ENCODE measurements at places on chromosomes 7 and 10. TPM values are rescaled to one million over a fixed set of nuclear protein-coding genes. Genes with fewer than 3 reads are reported as not detected.

- no peak overlapping the region for H3K4me3 ChIP-seq
- no peaks in the 10 kb centered on the region for H3K36me3 ChIP-seq
- no peak overlapping the region for H3K27ac ChIP-seq
- no peaks in the 10 kb centered on the region for H3K4me1 ChIP-seq
These were observed 23.9 kb upstream of the CALD1 start for GRCh38 chr7:134755422-134756022.

DNA sequence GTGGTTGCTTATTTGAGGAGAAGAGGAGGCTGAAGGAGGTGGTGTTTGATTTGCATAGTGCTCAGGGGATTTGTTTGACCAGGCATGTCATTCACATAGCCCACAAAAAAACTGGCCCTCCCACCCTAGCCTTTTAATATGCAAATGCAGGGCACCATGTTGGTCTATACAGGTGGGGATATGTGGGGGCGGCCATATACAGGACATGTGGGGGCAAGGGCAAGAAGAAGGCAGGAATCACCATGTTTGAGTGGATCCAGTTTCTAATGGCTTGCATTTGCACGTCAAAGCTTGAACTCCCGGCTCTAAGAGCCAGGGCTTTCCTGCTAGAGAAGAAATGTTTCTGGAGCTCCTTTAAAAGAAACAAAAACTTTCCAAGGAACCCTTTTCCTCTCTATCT is 541.0 kb downstream of the ZWINT start:
- no peak for DNase-seq
- no peaks in the 10 kb centered on the region for H3K36me3 ChIP-seq
- H3K4me1 ChIP-seq, result no peaks in the 10 kb centered on the region
- no peaks in the 10 kb centered on the region for H3K27me3 ChIP-seq

DNA sequence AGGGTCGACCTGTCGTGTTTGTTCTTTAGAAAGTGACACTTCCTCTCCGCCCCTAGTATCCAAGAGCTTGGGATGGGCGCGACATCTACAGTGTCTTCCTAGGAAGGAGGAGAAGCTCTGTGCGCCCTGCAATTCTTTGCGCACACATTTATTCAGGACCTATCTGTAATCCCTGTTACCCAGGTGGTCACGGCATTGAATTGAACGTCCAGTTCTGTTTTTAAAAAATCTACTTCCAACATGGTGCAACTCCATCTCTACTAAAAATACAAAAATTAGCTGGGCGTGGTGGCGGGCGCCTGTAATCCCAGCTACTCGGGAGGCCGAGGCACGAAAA is 606 bp upstream of the LAMB1 start:
- no peak for DNase-seq
- H3K27me3 ChIP-seq, result no peaks in the 10 kb centered on the region
- no peaks in the 10 kb centered on the region for H3K36me3 ChIP-seq
- H3K4me1 ChIP-seq, result no peaks in the 10 kb centered on the region

DNA sequence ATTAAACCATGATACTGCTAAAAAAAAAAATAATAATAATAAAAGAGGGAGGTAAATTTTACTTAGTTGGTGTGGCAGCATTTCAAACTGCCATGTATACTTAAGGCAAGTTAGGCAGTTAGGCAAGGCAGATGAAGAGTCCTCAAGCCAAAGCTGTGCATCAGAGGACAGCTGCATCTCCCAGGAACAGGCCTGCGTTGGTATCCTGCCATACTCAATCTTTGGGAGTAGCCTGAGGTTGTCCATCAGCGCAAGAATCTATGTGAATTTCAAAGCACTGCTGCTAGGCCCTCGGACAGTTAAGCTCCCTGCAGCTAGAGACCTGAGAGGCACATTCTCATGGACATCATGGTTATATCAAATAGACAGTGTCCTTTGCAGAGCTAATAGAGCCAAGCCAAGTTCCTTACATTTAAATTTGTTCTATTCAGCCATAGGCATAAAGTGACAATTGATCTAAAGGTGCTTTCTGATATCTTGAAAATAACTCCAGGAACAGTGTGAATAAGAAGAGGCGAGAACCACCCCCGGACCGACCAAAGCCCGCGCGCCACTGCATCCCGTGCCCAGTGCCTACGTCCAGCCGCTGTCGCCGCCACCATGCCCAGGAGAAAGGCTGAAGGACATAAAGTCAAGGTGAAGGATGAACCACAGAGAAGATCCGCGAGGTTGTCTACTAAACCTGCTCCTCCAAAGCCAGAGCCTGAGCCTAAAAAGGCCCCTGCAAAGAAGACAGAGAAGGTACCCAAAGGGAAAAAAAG is 310.6 kb downstream of the SEMA3D start:
- DNase-seq, result no peak
- no peaks in the 10 kb centered on the region for H3K4me1 ChIP-seq
- no peaks in the 10 kb centered on the region for H3K27me3 ChIP-seq
- H3K36me3 ChIP-seq, result no peaks in the 10 kb centered on the region

DYNC1I1 gene
- total RNA-seq, result 13.3 TPM

DNA sequence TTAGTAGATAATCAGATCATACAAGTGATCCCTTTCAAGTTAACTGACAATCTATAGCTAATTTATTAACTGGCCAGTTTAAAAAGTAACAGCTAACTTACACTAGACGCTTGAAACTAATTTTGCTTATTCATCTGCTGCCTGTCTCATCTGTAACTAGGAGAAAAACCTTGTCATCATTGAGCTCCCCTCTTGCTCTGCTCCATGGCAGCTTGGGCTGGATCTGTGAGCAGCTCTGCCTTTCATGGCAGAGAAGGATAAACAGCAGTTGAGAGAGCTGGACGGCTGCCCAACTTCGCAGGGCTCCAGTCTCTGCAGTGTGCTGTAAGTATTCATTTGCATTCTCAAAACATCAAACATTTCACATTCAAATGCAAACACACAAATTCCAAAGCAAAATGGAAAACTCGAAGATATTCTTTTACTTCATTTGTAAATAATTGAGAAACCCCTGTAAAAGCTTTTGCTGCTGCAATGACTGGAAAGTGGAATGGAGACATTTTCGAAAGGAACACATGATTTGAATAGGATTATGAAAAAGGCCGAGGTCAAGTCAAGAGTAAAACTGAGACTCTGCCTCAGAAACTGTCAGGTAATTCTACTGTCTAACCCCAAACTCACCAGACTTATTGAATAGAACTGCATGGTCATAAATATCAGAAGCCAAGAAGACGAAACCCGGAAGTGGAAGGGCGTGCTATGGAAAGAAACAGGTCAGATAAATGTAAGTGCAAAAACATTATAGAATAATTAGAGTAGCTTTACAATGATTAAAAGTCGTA is 17.6 kb downstream of the SLC35B4 start:
- no peaks in the 10 kb centered on the region for H3K27me3 ChIP-seq
- DNase-seq, result no peak
- no peaks in the 10 kb centered on the region for H3K4me1 ChIP-seq

DNA sequence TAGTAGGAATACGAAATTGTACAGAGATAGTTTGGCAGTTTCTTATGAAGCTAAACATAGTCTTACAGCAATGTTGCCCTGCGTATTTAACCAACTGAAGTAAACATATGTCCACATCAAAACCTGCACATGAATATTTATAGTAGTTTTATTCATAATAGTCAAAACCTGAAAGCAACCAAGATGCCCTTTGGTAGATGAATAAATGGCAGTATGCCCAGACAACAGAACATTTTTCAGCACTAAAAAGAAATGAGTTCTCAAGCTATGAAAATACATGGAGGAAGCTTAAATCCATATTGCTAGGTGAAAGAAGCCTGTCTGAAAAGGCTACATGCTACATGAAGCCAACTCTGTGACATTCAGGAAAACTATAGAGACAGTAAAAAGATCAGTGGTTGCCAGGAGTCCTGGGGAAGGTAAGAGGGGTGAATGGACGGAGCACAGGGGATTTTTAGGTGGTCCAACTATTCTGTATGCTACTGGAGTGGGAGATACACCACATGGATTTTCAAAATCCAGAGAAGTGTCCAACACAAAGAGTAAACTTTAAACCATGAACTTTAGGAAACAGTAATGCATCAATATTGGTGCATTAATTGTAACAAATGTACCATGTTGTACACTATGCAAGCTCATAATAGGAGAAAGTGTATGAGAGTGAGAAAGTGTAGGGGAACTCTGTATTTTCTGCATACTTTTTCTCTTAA is 17.6 kb downstream of the GPRIN2 start:
- no peak for DNase-seq
- H3K4me1 ChIP-seq, result no peaks in the 10 kb centered on the region
- H3K4me3 ChIP-seq, result no peak overlapping the region
- H3K36me3 ChIP-seq, result no peaks in the 10 kb centered on the region

COL28A1 gene
- 3.2 TPM for total RNA-seq

GRCh38 chr10:128008521-128009250 is 101.8 kb downstream of the PTPRE start:
- DNase-seq, result no peak
- H3K27me3 ChIP-seq, result no peaks in the 10 kb centered on the region
- no peak overlapping the region for H3K27ac ChIP-seq
- H3K36me3 ChIP-seq, result no peaks in the 10 kb centered on the region
- no peaks in the 10 kb centered on the region for H3K4me1 ChIP-seq

- no peaks in the 10 kb centered on the region for H3K4me1 ChIP-seq
- peak; percentile 85 for DNase-seq
- no peak within 1 kb of the TSS for H3K27ac ChIP-seq
- peak within 1 kb of the TSS; percentile 27 for H3K4me3 ChIP-seq
- no peaks in the 10 kb centered on the region for H3K27me3 ChIP-seq
These were observed at the start of gene SEMA4G for GRCh38 chr10:100969187-100970075. Gene SEMA4G (plus strand): TSS chr10:100969504. CDS start chr10:100972913, 3,409 bp downstream.

- H3K36me3 ChIP-seq, result no peaks in the 10 kb centered on the region
- no peaks in the 10 kb centered on the region for H3K27me3 ChIP-seq
- H3K27ac ChIP-seq, result no peak overlapping the region
- H3K4me3 ChIP-seq, result no peak overlapping the region
These were observed 11.7 kb downstream of the ATP6V1F start for GRCh38 chr7:128874140-128875031.

- H3K27ac ChIP-seq, result peak overlapping the region; percentile 28
- H3K4me3 ChIP-seq, result no peak overlapping the region
- no peaks in the 10 kb centered on the region for H3K4me1 ChIP-seq
These were observed 15.6 kb upstream of the ADO start for GRCh38 chr10:62788861-62789467.

ZNF365 gene
- 1.1 TPM for total RNA-seq

DNA sequence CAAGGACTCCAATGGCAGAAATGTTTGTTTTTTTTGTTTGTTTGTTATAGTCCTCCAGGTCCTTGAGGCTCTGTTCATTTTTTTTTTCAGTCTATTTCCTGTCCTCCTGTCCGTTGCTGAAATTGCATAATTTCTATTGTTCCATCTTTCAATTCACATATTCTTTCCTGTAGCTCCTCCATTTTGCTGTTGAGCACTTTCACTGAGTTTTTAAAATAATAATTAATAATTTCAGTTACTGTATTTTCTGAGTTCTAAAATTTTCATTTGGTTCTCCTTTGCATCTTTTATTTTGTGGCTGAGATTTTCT is 202.3 kb upstream of the AGR3 start:
- no peaks in the 10 kb centered on the region for H3K27me3 ChIP-seq
- no peak for DNase-seq
- no peak overlapping the region for H3K4me3 ChIP-seq
- no peaks in the 10 kb centered on the region for H3K36me3 ChIP-seq
- H3K4me1 ChIP-seq, result no peaks in the 10 kb centered on the region
- no peak overlapping the region for H3K27ac ChIP-seq

- no peak overlapping the region for H3K27ac ChIP-seq
- no peaks in the 10 kb centered on the region for H3K4me1 ChIP-seq
- no peaks in the 10 kb centered on the region for H3K27me3 ChIP-seq
- H3K4me3 ChIP-seq, result no peak overlapping the region
- DNase-seq, result no peak
These were observed 108.7 kb upstream of the RHOBTB1 start for GRCh38 chr10:61052469-61053205.

GRCh38 chr7:22827563-22827962 is 4.9 kb upstream of the TOMM7 start:
- no peak for DNase-seq
- peaks cover 2% of the 10 kb centered on the region for H3K4me1 ChIP-seq
- H3K4me3 ChIP-seq, result no peak overlapping the region
- H3K27me3 ChIP-seq, result no peaks in the 10 kb centered on the region
- H3K27ac ChIP-seq, result no peak overlapping the region

DNA sequence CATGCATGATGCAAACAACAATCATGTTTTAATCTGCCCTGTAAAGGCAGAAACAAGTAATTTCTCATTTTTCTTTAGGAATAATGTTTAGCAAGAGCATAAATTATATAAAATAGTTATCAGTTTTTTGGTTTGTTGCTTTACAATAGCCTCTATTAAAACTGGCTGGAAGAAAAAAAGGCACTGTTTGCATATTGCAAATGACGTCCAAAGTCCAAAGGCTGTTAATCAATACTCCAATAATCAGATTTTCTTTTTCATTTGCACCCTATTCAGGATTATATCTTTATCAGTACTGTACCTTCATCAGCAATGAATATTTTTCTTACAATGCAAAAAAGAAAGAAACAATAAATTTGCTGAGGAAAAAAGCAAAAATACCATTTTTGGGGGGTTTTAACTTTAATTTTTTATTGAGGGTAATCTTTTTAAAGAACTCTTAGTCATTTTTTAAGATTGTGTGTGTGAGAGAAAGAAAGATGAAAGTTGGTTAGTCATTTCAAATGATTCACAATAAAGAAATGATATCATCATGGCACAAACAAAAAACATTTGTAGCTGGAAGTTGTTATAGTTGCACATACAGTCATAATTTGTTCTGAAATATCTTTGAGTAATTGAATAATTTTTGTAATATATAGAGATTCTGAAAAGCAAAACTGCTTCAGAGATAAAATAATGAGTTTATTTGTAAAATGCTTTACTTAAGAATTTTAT is 44.4 kb upstream of the AKR1C2 start:
- H3K4me3 ChIP-seq, result no peak overlapping the region
- H3K27ac ChIP-seq, result no peak overlapping the region
- H3K36me3 ChIP-seq, result no peaks in the 10 kb centered on the region
- no peaks in the 10 kb centered on the region for H3K27me3 ChIP-seq
- no peaks in the 10 kb centered on the region for H3K4me1 ChIP-seq
- DNase-seq, result no peak

DNA sequence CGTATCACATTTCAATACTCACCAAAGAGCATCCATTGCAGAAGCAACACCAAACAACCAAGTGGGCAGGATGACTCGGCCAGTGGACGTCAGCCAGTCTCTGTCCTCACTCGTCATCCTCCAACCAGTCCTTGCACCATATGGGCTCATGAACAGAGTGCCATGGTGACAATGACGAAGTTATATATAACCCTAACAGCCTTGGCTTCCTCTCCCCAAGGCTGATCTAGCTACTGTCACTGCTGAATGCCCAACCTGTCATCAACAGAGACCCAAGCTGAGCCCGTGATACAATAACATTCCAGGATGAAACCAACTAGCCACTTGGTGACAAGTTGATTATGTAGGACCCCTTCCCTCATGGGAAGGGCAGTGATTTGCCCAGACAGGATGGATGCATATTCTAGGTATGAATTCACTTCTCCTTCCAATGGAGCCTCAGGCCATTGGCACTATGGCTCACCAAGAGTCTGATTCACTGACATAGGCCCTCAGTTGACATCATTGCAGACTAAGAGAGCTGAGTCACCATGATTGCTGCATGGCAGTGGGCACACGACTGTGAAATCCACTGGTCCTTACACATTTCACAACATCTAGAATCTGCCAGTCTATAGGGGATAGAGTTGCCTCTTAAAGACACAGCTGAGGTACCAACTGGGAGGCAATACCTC is 26.3 kb upstream of the PPIF start:
- H3K4me3 ChIP-seq, result no peak overlapping the region
- no peaks in the 10 kb centered on the region for H3K27me3 ChIP-seq
- H3K27ac ChIP-seq, result no peak overlapping the region
- no peaks in the 10 kb centered on the region for H3K36me3 ChIP-seq
- H3K4me1 ChIP-seq, result no peaks in the 10 kb centered on the region

- DNase-seq, result no peak
- no peak overlapping the region for H3K27ac ChIP-seq
These were observed 43.4 kb upstream of the AGBL3 start for GRCh38 chr7:134942690-134943466.

GRCh38 chr10:79088176-79088575 is 19.4 kb downstream of the ZMIZ1 start:
- no peaks in the 10 kb centered on the region for H3K27me3 ChIP-seq
- H3K4me3 ChIP-seq, result no peak overlapping the region
- H3K36me3 ChIP-seq, result no peaks in the 10 kb centered on the region
- H3K27ac ChIP-seq, result no peak overlapping the region
